ENCODE measurements at places on chromosomes 12 and 14.

- peaks cover 2% of the 10 kb centered on the region for H3K27me3 ChIP-seq
- H3K27ac ChIP-seq: no peak overlapping the region
- no peak overlapping the region for H3K4me3 ChIP-seq
Observed at GRCh38 chr12:131493068-131493826, 217.6 kb upstream of the SFSWAP start.

DNA sequence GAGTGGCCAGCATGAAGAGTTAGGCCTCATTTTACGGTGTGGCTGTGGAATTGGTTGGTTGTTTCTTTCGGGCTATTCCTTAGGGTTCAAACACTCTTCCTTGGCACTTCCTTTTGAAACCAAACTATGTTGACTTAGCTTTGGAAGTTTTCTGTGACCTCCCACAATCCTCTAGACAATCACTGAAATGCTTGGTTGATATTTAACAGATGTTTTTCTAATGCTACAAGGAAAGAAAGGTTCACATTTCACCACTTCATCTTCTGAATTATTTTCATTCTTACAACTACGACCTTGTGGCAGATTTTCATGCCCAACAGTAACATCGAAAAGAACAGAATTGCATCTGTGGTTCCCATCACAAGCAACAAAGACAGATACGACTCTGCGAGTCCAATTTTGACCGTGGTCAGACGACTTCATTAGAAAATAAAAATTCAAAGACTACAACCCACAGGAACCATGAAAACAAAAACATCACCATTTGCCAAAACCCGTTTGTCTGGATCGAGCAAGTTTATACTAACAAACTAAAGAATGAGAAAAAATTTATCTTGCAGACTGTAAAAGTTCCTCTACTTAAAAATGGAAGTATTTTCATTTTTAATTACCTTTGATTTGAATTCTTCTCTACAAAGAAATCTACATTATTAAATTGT is 16.9 kb downstream of the PRKAB1 start:
- peaks cover 6% of the 10 kb centered on the region for H3K36me3 ChIP-seq
- H3K4me3 ChIP-seq: no peak overlapping the region
- DNase-seq: no peak
- H3K4me1 ChIP-seq: peaks cover 84% of the 10 kb centered on the region
- H3K27ac ChIP-seq: peak overlapping the region; percentile 65

- H3K36me3 ChIP-seq: peaks cover 4% of the 10 kb centered on the region
- no peaks in the 10 kb centered on the region for H3K27me3 ChIP-seq
- no peak for DNase-seq
- no peak overlapping the region for H3K27ac ChIP-seq
- peaks cover 32% of the 10 kb centered on the region for H3K4me1 ChIP-seq
- peak overlapping the region; percentile 85 for H3K4me3 ChIP-seq
Observed at GRCh38 chr12:107761502-107761904, 566 bp upstream of the PRDM4 start.

- H3K4me3 ChIP-seq: no peak overlapping the region
- no peaks in the 10 kb centered on the region for H3K36me3 ChIP-seq
- H3K4me1 ChIP-seq: no peaks in the 10 kb centered on the region
Observed at GRCh38 chr12:66496595-66496994, 182.3 kb downstream of the GRIP1 start.

- H3K27ac ChIP-seq: no peak overlapping the region
- DNase-seq: no peak
Observed at GRCh38 chr12:14911131-14911530, 25.5 kb upstream of the MGP start.

DNA sequence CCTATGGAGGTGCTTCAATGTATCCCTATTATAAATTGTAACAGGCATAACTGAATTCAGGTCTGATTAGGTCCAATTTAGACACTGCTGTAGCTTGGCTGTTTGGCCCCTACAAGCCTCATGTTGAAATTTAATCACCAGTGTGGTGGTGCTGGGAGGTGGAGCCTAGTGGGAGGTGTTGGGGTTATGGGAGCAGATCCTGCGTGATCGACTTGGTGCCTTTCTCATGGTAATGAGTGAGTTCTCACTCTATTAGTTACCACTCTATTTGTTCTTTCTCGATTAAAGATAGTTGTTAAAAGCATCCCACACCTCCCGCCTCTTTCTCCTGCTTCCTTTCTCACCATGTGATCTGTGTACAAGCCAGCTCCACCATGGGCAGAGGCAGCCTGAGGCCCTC is 122.1 kb downstream of the FOXA1 start:
- H3K4me3 ChIP-seq: no peak overlapping the region
- peaks cover 14% of the 10 kb centered on the region for H3K4me1 ChIP-seq
- no peak for DNase-seq
- no peaks in the 10 kb centered on the region for H3K36me3 ChIP-seq

DNA sequence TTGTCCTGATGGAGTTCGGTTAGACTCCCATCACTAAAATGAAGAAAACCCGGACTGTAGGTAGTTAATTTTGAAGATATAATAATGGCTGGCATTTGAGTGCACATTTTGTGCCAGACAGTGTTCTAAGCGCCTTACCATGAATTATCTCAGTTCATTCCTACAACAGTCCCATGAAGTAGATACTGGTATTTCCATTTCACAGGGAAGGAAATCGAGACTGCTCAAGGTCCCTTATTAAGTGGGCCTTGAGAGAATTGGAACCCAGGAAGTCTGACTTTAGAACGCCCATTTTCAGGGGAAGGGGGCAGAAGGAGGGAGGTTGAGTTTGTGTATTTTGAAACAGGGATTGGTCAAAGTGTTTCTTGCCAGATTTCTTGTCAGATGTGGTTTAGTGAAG is 855 bp downstream of the MNAT1 start:
- peak overlapping the region; percentile 97 for H3K4me3 ChIP-seq
- H3K4me1 ChIP-seq: peaks cover 22% of the 10 kb centered on the region
- H3K36me3 ChIP-seq: no peaks in the 10 kb centered on the region
- H3K27me3 ChIP-seq: no peaks in the 10 kb centered on the region
- no peak for DNase-seq

- peaks cover 7% of the 10 kb centered on the region for H3K4me1 ChIP-seq
- H3K4me3 ChIP-seq: no peak overlapping the region
- H3K27ac ChIP-seq: no peak overlapping the region
- H3K27me3 ChIP-seq: no peaks in the 10 kb centered on the region
- H3K36me3 ChIP-seq: peaks cover 3% of the 10 kb centered on the region
- DNase-seq: no peak
Observed at GRCh38 chr14:57405562-57405961, 15.2 kb downstream of the NAA30 start.

DNA sequence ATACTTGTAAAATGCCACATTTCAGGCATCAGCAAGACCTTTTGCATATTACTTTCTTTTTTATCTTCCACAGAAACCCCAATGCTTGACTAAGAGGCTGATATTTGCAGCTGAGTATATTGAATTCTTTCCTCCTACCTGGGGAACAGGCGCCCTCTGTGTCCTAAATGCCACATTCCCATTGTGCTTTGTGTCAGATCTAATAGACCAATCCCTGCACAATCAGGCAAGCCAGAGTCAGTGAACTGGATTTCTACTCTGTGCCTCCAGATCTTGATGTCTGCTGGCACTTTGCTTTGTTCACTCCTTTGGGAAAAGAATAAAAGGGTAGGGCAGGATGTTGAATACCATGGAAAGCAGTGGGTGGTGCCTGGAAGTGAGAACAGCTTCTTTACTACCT is 22.4 kb upstream of the TAS2R42 start:
- H3K4me3 ChIP-seq: no peak overlapping the region
- H3K4me1 ChIP-seq: no peaks in the 10 kb centered on the region
- H3K36me3 ChIP-seq: no peaks in the 10 kb centered on the region

GRCh38 chr12:53044052-53044581 is 5.7 kb upstream of the TNS2 start:
- H3K27ac ChIP-seq: peak overlapping the region; percentile 53
- H3K4me3 ChIP-seq: no peak overlapping the region
- DNase-seq: peak; percentile 72
- H3K36me3 ChIP-seq: peaks cover 9% of the 10 kb centered on the region
- peaks cover 61% of the 10 kb centered on the region for H3K4me1 ChIP-seq

- peaks cover 14% of the 10 kb centered on the region for H3K4me1 ChIP-seq
- DNase-seq: no peak
- H3K27ac ChIP-seq: no peak overlapping the region
- H3K36me3 ChIP-seq: no peaks in the 10 kb centered on the region
- H3K27me3 ChIP-seq: no peaks in the 10 kb centered on the region
Observed at GRCh38 chr12:65529106-65529505, 250.6 kb downstream of the MSRB3 start.

GRCh38 chr12:120412421-120412820 is 25.5 kb upstream of the COX6A1 start:
- DNase-seq: no peak
- no peak overlapping the region for H3K27ac ChIP-seq
- H3K36me3 ChIP-seq: no peaks in the 10 kb centered on the region
- H3K27me3 ChIP-seq: no peaks in the 10 kb centered on the region
- no peak overlapping the region for H3K4me3 ChIP-seq

DNA sequence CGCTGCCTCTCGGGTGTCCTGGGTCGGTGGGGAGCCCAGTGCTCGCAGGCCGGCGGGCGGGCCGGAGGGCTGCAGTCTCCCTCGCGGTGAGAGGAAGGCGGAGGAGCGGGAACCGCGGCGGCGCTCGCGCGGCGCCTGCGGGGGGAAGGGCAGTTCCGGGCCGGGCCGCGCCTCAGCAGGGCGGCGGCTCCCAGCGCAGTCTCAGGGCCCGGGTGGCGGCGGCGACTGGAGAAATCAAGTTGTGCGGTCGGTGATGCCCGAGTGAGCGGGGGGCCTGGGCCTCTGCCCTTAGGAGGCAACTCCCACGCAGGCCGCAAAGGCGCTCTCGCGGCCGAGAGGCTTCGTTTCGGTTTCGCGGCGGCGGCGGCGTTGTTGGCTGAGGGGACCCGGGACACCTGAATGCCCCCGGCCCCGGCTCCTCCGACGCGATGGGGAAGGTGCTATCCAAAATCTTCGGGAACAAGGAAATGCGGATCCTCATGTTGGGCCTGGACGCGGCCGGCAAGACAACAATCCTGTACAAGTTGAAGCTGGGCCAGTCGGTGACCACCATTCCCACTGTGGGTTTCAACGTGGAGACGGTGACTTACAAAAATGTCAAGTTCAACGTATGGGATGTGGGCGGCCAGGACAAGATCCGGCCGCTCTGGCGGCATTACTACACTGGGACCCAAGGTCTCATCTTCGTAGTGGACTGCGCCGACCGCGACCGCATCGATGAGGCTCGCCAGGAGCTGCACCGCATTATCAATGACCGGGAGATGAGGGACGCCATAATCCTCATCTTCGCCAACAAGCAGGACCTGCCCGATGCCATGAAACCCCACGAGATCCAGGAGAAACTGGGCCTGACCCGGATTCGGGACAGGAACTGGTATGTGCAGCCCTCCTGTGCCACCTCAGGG is 679 bp downstream of the ARF6 start:
- H3K4me3 ChIP-seq: peak overlapping the region; percentile 95
- H3K27ac ChIP-seq: peak overlapping the region; percentile 98

DNA sequence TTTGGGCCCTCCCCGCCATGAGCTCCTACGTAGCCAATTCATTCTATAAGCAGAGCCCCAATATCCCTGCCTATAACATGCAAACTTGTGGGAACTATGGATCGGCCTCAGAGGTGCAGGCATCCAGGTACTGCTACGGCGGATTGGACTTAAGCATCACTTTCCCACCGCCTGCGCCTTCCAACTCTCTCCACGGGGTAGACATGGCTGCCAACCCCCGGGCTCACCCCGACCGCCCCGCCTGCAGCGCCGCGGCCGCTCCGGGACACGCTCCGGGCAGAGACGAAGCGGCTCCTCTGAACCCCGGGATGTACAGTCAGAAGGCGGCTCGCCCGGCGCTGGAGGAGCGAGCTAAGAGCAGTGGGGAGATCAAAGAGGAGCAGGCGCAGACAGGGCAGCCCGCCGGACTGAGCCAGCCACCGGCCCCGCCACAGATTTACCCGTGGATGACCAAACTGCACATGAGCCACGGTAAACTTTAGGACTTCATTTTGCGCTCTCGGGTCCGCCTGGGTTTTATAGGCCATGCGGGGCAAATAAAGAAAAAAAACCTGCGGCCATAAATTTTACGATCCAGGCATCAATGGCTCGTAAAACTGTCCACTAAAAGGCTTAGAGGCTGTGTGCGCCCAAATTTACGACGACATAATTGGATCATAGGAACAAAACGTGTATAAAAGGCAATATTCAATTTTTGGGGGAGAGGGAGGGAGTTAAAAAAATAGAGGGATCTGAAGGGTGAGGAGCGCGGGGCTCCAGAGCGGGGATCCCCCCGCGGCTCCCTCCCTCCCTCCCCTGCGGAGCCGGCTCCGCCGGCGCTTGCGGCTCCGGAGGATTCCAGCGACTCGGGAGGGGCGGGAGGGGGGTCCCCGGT is 493 bp downstream of the HOXC5 start:
- no peak overlapping the region for H3K27ac ChIP-seq
- H3K4me1 ChIP-seq: peaks cover 7% of the 10 kb centered on the region
- peaks cover 71% of the 10 kb centered on the region for H3K27me3 ChIP-seq
- no peak overlapping the region for H3K4me3 ChIP-seq
- H3K36me3 ChIP-seq: no peaks in the 10 kb centered on the region

- H3K36me3 ChIP-seq: no peaks in the 10 kb centered on the region
- no peak overlapping the region for H3K27ac ChIP-seq
- no peaks in the 10 kb centered on the region for H3K4me1 ChIP-seq
- peaks cover 4% of the 10 kb centered on the region for H3K27me3 ChIP-seq
Observed at GRCh38 chr12:114404083-114404925, 1.6 kb downstream of the TBX5 start.

DNA sequence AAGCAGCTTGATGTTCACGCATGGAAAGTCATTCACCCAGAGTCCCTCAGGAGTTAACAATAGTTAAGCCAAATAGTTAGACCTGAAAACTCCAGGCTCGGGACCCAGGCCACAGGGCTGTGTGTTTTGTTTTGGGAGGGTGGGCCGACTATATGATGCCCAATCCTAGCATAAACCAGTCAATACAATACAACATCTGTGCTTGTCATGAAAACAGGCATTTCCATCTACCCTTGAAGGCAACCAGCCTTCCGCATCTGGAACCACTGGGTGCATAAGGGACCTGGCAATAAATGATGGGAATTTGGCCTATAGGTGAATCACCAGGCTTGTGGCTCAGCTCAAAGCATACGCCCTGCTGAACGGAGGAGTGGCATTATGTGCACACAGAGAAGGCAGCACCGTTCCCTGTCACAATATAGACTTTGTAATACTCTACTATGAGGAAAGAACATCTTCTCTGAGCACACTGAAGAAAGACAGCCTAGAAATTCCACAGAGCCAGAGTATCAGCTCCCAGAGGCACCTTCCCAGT is 91.0 kb upstream of the FOXN3 start:
- H3K27me3 ChIP-seq: no peaks in the 10 kb centered on the region
- H3K36me3 ChIP-seq: no peaks in the 10 kb centered on the region
- H3K4me3 ChIP-seq: no peak overlapping the region

- H3K4me3 ChIP-seq: no peak overlapping the region
- no peak for DNase-seq
- H3K27ac ChIP-seq: no peak overlapping the region
- H3K27me3 ChIP-seq: no peaks in the 10 kb centered on the region
Observed at GRCh38 chr14:37013078-37013477, 159.3 kb downstream of the SLC25A21 start.

- peaks cover 7% of the 10 kb centered on the region for H3K36me3 ChIP-seq
- no peak overlapping the region for H3K27ac ChIP-seq
- no peaks in the 10 kb centered on the region for H3K27me3 ChIP-seq
- H3K4me3 ChIP-seq: no peak overlapping the region
- H3K4me1 ChIP-seq: no peaks in the 10 kb centered on the region
Observed at GRCh38 chr14:73289729-73290128, 52.4 kb downstream of the PAPLN start.

Measured in HepG2 (cell line).